ENCODE measurements at places on chromosomes 12 and 14.

- no peak for DNase-seq
Measured at GRCh38 chr12:26869908-26870459, 37.0 kb upstream of the ITPR2 start.

GRCh38 chr12:122730215-122731014 is at the start of gene HCAR1:
HCAR1 (minus strand) TSS chr12:122730844; CDS start chr12:122730339, 505 bp downstream.
- peak; percentile 30 for DNase-seq

DNA sequence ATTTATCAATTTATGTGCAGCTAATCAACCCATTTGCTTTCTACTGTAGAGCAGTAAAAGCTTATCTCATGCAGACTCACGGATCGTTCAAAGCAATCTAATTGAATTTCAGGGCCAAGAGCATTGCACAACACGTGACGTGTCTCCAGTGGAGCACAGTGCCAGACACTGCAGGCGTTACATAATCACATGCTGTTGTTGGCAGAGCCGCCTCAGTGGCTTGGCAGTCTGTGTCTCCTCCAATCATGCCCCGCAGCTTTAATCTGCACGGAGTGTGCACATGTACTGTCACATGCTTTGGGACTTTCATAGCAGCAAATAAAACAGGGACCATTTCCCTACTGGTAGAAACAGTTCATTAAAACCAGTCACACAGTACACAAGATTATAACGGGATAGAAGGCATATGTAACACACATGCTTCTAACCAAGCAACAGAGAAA is 309.3 kb downstream of the ITPR2 start:
- DNase-seq = peak; percentile 99

DNA sequence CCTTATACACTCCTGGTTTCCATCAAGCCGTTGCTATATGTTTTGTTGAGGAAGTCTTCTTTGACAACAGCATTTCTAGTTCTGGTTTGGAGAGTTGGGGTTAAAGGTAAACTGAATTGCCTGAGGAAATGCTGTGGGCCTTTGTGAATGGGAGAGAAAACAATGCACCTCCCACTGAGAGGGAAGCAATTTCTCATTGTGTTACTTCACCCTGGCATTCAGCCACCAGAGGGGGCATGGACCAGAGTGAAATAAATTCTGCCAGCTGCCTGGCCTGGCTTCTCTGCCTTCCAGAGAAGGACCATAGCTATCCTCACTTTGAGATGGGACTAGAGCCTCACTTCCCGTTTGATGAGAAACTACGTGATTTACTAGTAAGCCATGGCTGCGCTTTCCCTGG is 475.3 kb downstream of the EGLN3 start:
- DNase-seq = peak; percentile 18

GRCh38 chr12:124694846-124695497 is 127.6 kb upstream of the NCOR2 start:
- peak; percentile 95 for DNase-seq

- DNase-seq = no peak
Measured at GRCh38 chr12:73902260-73902659, 635.4 kb upstream of the ATXN7L3B start.

- DNase-seq = peak; percentile 24
Measured at GRCh38 chr12:121538699-121539061, 42.1 kb downstream of the KDM2B start.

DNA sequence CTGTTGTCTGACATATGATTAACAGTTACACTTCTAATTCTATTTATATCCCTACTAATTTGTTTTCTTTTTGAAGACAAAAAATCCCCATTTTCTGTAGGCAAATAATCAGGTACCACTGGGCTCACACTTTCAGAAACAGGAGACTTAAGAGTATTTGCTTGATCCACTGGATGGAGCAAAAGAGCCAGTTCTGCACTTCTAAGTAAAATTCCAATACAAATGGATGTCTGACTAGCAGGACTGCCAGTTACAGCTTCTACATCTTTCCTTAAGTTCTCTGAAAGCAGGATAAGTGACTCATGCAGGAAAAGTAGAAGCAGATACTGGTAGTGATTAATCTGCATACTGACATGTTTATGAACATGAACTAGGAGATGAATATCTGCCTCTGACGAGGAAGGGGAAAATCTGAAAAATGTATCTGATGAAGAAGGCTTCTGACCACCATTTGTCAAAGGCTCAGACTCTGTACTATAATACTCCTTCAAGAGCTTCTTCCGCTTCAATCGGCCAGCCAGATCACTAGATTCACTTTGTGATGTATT is 73.8 kb upstream of the ANKS1B start:
- peak; percentile 92 for DNase-seq

DNA sequence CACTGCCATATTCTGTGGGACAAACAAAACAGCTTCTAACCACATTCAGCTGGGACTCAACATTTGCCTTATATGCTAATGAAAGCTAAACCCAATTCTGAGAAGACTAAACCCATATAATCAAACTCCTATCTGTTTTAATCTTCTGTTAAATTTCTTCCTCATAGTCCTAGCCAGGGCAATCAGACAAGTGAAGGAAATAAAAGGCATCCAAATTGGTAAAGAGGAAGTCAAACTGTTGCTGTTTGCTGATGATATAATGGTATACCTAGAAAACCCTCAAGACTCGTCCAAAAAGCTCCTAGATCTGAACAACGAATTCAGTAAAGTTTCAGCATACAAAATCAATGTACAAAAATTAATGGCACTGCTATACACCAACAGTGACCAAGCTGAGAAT is 157.1 kb downstream of the PHLDA1 start:
- DNase-seq = no peak

DNA sequence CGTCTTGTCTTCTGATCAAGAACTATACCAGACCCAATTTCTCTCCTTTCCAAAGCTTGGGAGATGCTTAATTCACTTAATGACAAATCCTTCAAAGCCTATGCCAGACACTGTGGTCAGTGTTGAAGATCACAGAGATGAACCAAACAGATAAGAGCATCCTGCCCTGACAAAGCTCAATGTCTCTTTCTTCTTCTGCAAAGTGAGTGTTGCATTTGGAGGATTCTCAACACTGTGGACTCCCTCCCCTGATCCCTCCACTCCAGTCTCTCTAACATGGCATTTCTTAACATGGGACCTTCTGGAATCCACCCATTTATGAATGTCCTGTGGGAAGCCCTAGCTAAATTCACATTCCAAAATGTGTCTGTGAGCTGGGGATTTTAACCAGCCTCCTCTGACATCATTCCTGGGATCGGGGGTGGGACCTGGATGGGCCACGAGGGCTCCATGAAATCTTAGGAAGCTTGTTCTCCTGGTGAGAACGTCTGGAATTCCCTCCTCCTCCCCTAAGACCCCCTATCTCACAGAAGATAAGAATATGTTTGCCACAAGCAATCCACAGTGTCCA is 20.3 kb downstream of the SYNE3 start:
- DNase-seq = peak; percentile 82

DNA sequence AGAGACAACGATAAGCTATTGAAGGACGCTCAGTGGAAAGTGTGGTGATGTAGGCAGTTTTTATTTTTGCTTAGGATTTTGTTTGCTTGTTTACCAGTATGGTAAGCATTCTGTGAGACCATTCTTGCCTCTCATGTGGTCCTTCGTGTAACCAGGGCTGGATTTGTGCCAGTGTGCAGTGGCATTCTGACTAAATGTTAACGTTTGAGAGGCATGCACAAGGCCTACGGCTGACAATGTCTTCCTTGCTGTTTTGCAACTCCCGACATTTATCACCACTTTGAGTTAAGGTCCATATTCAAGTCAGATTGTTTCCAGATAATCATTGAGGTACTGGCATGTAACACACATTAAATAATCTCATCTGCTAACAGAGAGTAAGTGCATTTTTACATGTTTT is 102.3 kb upstream of the BCAT1 start:
- no peak for DNase-seq

- no peak for DNase-seq
Measured at GRCh38 chr14:36162267-36162666, 14.3 kb downstream of the PTCSC3 start.

DNA sequence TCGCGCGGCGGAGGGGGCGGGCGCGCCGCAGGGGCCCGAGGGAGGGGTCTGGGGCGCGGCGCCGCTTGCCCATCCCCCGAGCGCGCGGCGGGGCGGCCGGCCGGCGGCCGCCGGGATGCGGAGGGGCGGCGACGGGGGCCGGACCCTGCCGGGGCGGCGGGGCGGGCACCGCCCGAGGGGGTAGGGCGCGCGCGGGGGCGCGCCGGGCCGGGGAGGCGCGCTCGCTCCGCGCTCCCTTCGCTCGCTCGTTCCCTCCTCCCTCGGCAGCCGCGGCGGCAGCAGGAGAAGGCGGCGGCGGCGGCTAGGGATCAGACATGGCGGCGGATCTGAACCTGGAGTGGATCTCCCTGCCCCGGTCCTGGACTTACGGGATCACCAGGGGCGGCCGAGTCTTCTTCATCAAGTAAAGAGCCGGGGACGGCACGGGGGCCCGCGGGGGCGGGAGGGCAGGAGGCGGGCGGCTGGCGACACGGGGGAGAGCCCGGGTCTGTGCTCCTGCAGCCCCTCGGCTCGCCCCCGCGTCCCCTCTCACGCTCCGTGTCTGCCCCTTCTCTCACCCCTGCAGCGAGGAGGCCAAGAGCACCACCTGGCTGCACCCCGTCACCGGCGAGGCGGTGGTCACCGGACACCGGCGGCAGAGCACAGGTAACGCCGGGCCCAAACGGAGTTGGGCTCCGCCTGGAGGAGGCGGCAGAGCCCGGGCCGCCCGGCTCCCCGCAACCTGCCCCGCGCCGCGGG is at the start of gene PLEKHA5:
Gene PLEKHA5 (plus strand): TSS at position 248 of the 738 bp plus-strand sequence. CDS start 67 bp downstream, at position 315.
- DNase-seq = peak; percentile 57

GRCh38 chr14:38209572-38210557 is 2.2 kb downstream of the SSTR1 start:
- DNase-seq = peak; percentile 20

DNA sequence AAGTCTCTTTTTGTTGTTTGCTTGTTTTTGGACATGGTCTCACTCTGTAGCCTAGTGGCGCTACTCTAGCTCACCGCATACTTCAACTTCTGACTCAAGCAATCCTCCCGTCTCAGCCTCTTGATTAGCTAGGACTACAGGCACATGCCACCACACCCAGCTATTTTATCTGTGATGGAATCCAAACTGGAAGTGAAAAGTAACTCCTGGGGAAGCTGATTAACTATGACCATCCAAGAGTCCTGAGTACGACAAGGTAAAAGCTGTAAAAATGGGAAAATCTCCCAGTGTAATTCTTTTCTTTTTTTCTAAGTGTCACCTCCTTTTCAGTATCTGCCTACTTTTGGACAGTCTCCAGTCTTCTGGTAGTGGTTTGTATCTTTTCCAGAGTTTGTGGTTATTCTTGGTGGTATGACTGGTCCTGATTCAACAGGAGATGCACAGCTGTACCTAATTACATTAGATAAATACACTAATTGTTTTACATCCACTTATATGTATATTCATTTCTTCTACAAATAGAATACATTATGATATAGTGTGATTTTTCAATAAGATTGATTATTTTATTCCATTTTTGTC is 97.8 kb downstream of the SLC6A15 start:
- DNase-seq = peak; percentile 48

DNA sequence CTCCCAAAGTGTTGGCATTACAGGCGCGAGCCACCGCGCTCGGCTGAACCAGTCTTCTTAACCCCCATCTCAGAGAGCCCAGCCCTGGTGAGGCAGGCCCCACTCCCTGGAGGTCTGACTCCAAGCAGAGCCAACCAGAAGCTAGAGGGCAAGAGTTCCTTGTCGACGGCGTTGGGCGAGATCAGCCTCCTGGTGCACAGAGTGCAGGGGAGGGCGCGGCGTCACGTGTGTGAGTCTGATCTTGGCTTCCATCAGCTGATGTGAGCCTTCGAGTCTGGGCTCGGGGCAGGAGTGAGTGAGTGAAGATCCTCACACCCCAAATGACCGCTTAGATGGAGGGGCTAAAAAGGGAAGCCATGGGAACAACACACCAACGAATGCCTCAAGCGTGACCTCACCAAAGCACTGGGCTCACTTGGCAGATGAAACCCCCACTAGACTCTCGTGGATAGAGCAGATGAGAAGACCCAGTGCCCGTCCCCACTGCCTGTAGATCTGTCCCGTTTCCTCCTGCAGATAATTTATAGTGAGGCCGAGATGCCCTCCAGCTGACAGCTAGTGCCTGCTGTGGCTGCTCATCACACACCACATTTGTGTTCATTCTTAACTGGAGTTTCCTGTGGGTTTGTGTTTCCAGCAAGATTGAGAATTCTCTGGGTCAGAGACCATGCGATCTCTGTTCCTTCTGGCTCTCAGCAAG is 28.6 kb upstream of the ADGRD1 start:
- no peak for DNase-seq

- DNase-seq = peak; percentile 87
Measured at GRCh38 chr12:54191550-54192022, 2.8 kb upstream of the SMUG1 start.

GRCh38 chr12:5060958-5061357 is 17.3 kb downstream of the KCNA5 start:
- no peak for DNase-seq

- no peak for DNase-seq
Measured at GRCh38 chr12:71108355-71108754, 49.4 kb downstream of the TSPAN8 start.

DNA sequence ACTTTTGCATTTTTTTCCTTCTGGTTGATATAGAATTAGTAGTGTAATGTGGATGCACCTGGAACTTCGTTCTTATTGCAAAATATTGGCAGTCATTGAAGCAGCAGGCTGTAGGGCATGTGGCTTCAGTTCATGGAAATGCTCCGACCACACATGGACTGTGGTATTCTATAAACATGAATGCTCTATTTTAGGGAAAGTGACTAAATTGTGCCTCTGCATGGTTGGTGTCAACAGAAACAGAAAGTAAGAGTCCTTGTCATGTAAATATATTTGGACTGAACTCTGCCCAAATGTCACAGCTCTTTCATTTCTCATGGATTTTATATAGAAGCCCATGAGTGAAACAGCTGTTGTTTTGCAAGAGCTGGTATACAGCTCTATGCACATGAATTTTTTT is 917.0 kb downstream of the LRFN5 start:
- DNase-seq = no peak

DNA sequence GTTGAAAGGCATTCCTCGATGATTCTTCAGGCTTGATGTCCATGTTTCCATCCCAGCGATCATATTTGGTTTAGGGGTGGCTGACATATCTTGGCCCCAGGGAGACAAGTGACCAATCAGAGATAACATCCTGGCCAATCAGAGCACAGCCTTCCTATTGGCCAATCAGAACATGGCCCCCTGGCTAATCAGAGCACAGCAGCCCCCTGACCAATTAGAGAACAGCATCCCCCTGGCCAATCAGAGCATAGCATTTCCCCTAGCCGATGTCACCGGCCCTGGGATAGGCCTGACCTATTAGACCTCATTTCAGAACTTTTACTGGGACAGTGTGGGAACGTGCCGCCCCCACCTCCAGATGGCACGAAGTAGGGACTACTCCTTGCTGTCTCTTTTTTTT is 182.2 kb downstream of the AACS start:
- DNase-seq = no peak
